Muscle of leg (tissue), 16 donors: ENCODE measurements at places on chromosomes 4 and X. TPM values are rescaled to one million over a fixed set of nuclear protein-coding genes. Genes with fewer than 3 reads are reported as not detected.

The DCAF4L1 gene
- 0.18 TPM for total RNA-seq

The EGF gene
- 9.4 TPM for total RNA-seq

The MTTP gene
- 0.40 TPM for total RNA-seq

DNA sequence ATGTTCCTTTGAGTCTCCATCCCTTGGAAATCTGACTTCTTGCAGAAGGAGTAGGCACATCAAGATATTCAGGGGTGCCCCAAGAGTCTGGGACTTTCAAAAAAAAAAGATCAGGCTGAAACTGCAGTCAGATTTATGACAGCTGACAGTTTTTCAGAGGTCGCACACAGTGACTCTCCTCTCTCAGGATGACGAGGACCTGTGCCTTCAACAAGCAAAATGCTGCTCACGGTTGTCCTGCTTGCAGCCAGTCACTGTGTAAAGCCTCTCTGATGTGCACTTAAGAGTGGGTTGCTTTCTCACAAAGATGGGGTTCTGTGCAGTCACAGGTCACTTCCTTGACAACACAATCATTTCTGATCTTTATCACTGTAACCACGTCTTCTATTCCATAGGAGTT, 178.2 kb downstream of the PTTG2 start:
- no peak for DNase-seq
